ENCODE measurements at places on chromosomes 2 and 18.

DNA sequence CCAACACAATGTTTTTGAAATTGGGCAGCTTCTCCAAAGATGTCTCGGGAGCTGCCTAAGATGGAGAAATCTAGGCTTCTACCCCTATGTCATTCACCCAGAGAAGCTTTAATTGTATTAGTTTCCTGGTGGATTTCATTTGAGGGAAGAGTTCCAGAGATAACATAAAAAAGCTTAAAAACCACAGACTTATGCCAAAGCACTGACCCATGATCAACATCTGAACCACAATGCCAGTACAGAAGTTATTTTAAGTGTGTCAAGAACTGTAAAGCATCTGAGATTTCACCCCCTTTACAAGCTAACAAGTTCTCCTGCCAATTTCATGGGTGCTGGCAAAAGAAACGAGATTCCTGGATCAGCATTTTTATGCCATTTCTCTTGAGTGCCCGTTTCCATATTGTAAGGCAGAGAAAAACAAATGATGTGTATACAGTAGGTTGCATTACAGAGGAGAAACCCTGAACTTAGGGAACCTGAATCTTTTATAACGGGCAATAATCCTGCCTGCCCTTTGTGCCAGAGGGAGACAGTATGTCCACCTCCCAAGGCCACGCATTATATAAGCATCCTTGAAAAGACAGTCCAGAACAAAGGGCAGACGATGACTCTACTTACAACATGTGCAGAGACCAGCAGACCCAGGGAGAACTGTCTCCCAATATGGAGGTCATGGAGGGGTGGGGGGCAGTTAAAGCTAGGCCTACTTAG lies 44.1 kb downstream of the MREG start:
- DNase-seq = no peak

DNA sequence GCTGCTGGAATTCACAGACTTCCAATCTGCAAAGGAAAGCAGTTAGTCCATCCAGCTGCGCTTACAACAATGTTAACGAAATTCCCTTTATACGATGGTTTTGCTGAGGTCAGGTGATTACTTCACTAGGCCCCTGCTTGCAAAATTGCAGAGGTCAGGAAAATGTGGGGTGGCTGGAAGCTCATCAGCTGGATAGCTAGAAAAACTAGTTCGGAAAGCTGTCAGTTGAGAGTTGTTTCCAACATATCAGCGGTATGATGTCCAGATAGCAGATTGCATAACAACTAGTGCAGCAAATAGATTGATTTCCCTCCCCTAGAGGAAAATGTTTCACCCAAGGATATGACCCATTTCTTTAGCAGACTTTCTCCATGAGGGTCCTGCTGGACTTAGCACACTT lies 2021.1 kb upstream of the CELF4 start:
- DNase-seq = no peak

DNA sequence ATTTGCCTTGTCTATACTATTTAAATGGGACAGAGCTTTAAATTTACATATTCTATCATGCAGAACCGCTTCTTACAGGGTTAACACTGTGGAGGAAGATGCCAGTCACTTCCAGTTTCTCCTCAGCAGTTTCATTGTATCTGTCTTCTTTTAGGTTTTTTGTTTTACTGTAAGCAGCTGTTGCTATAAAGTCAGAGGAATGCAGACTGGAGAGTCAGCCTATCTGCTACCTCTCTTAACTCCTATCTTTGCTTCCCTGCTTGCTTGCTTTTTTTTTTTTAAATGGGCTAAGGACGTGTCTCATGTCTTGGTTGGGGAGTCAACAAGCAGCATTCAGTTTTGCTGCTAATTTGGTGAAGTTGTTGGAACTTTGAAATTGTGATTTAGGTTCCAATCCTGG lies 8.9 kb downstream of the EPC2 start:
- DNase-seq = no peak

- DNase-seq = no peak
Measured at GRCh38 chr2:120991441-120991840, 255.8 kb downstream of the GLI2 start.

- no peak for DNase-seq
Measured at GRCh38 chr2:147572622-147573021, 272.2 kb upstream of the ACVR2A start.

GRCh38 chr2:241068136-241068941 lies 33.7 kb downstream of the MTERF4 start:
- no peak for DNase-seq

DNA sequence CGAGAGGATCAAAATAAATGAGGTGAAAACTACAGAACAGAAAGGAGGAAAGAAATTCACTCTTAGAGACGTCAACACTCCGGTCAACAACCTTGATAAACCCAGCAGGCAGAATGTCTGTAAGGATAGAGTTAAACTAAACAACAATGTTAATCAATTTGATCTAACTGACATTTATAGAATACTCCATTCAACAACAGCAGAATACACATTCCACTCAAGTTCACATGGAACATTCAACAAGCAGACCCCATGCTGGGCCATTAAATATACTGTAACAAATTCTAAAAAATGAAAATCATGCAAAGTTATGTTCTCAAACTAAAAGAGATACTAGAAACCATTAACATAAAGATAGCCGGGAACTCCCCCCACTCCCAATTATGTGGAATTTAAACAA lies 41.8 kb downstream of the FAM210A start:
- DNase-seq = no peak

GRCh38 chr18:67589325-67589724 lies 72.8 kb upstream of the DSEL start:
- no peak for DNase-seq
